ENCODE measurements at places on chromosomes 2 and 18. TPM values are rescaled to one million over a fixed set of nuclear protein-coding genes. Genes with fewer than 3 reads are reported as not detected.

CKAP2L gene
- total RNA-seq, result 19.4 TPM

NIFK gene
- total RNA-seq, result 42.8 TPM

FTCDNL1 gene
- total RNA-seq, result not detected

AOX1 gene
- 23.7 TPM for total RNA-seq
